ENCODE measurements at places on chromosomes 4 and X. TPM values are rescaled to one million over a fixed set of nuclear protein-coding genes. Genes with fewer than 3 reads are reported as not detected.

- DNase-seq, result no peak
Observed at GRCh38 chrX:3026074-3026815, 15.0 kb upstream of the ARSF start.

The ARHGAP36 gene
- total RNA-seq, result not detected

The ADAM29 gene
- total RNA-seq, result not detected

The ANK2 gene
- 163 TPM for total RNA-seq

The CAPN6 gene
- total RNA-seq, result 0.73 TPM

The USP17L26 gene
- not detected for total RNA-seq

DNA sequence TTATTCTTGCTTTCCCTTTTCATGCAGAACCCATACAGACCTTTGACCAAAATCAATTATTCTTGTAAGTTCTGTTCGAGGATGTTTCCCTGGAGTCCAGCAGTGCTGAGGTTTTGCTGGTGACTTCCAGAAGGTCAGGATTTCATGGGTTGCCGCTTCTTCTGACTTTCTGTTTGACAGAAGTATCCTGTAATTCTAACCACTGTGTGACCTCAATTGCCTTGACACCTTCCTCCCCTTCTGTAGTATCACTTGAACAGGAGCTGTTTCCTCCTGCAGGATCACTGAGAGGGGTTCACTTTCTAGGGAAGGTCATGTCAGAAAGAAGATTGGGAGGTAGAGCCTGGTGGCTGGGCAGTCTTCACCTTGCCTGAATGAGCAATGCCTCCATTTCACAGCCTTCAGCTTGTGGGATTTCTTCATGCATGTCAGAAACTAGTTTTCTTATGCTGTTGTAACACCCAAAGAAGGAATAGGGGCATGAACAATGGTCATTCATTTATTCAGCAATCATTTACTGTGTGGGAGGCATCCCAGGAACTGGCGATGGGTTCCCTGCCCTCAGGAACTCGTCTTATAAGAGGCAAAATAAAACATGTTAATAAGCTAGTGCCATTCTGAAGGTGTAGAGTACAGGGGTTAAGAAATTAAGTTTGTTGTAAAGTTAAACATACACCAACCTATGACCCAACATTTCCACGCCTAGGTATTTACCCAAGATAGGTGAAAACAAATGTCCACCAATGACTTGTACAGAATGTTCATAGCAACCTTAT, 205.9 kb downstream of the SOWAHB start:
- DNase-seq, result no peak

- no peak for DNase-seq
Observed at GRCh38 chrX:6311540-6311939, 82.9 kb upstream of the NLGN4X start.

GRCh38 chr4:147479786-147480185, 1.1 kb upstream of the EDNRA start:
- peak; percentile 83 for DNase-seq

The NPNT gene
- 13.2 TPM for total RNA-seq

GRCh38 chrX:11375614-11376119, 82.5 kb downstream of the AMELX start:
- no peak for DNase-seq

Measured in myocyte (in vitro differentiated cells).